ENCODE measurements at places on chromosomes 7 and 10. TPM values are rescaled to one million over a fixed set of nuclear protein-coding genes. Genes with fewer than 3 reads are reported as not detected.

SMARCD3 gene
- total RNA-seq = 64.0 TPM

PRKCQ gene
- 8.7 TPM for total RNA-seq

IL15RA gene
- 3.2 TPM for total RNA-seq

SLC26A4 gene
- 0.60 TPM for total RNA-seq

SMNDC1 gene
- 24.5 TPM for total RNA-seq

ADCYAP1R1 gene
- total RNA-seq = 8.5 TPM

PNLIPRP2 gene
- not detected for total RNA-seq

C10orf95 gene
- 0.93 TPM for total RNA-seq

CNNM2 gene
- 29.4 TPM for total RNA-seq

ENKUR gene
- total RNA-seq = 1.7 TPM

ORC5 gene
- total RNA-seq = 56.0 TPM

ALOX5 gene
- 8.1 TPM for total RNA-seq

CALML3 gene
- 0.33 TPM for total RNA-seq

PRKAR1B gene
- total RNA-seq = 37.1 TPM

BAG3 gene
- 11.4 TPM for total RNA-seq

SKIDA1 gene
- 11.4 TPM for total RNA-seq

HTR7 gene
- 1.2 TPM for total RNA-seq

CCDC6 gene
- total RNA-seq = 45.8 TPM

ZNF425 gene
- 6.7 TPM for total RNA-seq

TAF3 gene
- total RNA-seq = 7.3 TPM

ACSM6 gene
- not detected for total RNA-seq

AASS gene
- total RNA-seq = 53.1 TPM

SRRM3 gene
- total RNA-seq = 20.2 TPM

IFIT1B gene
- 1.0 TPM for total RNA-seq

POM121L12 gene
- not detected for total RNA-seq

KCNIP2 gene
- total RNA-seq = 12.5 TPM

ZNF467 gene
- total RNA-seq = 4.6 TPM

UNC5B gene
- 10.9 TPM for total RNA-seq

SEMA3C gene
- 288 TPM for total RNA-seq

CRTAC1 gene
- total RNA-seq = 19.3 TPM

ZPBP gene
- total RNA-seq = 5.7 TPM

ENO4 gene
- 1.4 TPM for total RNA-seq

CHAT gene
- total RNA-seq = 1.8 TPM

ITGA8 gene
- total RNA-seq = 42.4 TPM

CRYGN gene
- total RNA-seq = not detected

GRIFIN gene
- not detected for total RNA-seq

DYNC1I1 gene
- total RNA-seq = 31.7 TPM

SYNPO2L gene
- 2.5 TPM for total RNA-seq

PAX4 gene
- not detected for total RNA-seq

SGMS1 gene
- total RNA-seq = 77.0 TPM

Measured in camera-type eye (tissue), 1 donor.